ENCODE measurements at places on chromosomes 3 and 15.

DNA sequence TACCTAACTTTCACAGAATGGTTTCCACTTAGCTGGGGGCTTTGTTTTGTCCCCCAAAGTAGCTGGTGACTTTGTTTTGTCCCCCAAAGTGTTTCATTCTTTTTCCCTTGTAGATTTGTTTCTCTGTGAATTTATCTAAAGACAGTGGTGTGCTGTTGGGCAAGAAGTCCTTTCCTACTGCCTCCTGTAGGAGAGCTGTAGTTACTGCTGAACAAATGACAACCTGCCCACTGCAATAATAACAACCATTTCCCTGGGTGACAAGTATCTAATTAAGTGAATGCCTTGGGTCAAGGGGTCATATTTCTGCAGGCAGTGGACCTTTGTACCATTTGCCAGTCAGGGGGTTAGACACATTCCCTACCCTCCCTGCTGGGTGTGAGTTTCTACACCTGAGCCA, 125.4 kb upstream of the BFSP2 start:
- DNase-seq = no peak

- no peak for DNase-seq
These were observed 53.9 kb upstream of the PLXNA1 start for GRCh38 chr3:126928921-126929474.

DNA sequence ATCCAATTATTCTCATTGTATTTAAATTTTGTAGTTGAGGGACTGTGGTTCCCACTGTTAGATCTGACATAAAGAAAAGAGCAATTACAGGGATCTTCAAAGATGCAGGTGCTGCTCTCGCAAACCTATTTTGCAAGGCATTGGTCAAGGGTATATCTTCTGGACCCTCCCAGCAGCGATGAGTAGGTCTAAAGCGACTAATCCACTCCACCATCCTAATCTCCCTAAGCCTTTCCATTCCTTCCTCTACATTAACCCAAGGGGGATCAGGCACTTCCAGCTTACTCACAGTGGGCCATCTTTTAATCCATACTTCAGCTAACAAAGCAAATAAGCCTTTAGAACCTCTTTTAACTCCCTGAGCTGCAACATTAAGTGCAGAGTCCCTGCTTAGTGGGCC, 37.0 kb upstream of the CPOX start:
- peak; percentile 98 for DNase-seq

- DNase-seq = peak; percentile 61
These were observed 96.0 kb downstream of the LRRK1 start for GRCh38 chr15:101014921-101015841.

DNA sequence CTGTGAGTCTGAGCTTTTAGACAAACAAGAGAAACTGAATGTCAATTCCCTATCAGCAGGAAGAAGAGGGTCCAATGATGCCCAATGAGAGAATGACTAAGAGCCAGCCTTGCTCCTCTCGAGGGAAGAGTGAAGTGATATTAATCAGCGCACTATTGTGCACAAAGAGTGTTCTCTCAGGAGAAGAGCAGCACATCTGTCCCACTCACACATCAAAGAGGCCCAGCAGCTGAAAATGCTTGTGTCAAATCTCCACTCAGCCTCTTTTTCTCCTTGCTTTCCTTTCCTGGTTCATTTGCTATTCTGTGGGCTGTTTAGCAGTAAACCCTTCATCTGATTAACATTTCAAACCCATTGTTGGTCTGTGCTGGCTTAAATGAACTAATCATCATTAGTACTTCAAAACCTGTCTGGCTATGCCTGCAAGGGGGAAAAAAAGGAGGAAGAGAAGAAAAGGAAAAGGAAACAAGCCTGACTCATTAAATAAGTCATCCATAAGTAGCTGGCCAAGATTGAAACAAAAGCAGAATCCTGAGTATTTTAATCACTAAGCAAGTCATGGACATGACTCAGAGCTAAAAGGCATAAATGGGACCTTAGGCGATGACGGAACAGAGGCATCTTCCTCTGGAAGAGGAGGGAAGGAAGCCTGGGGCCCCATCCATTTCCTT, 912.7 kb downstream of the TUSC7 start:
- DNase-seq = no peak

DNA sequence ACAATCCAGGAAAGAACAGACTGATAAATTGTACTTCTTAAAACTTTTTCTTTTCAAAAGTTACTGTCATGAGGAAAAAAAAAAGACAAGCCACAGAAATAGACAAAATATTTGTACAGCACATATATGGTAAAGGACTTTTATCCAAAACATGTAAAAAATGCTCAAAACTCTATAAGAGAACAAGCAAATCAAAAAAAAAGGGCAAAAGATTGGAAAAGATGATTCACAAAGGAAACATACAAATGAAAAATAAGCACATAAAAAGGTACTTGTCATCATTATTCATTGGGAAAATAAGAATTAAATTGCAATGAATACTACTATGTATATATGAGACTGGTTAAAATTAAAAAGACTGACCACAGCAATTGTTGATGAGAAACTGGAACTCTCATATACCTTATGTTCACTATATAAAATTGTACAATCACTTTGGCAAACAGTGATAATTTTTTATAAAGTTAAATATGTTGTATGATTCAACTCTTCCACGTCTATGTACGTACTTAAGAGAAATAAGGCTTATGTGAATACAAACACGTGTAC, 39.7 kb downstream of the DIPK2A start:
- DNase-seq = no peak
